ENCODE measurements at places on chromosomes 5 and 9.

GRCh38 chr9:11966786-11967185, 726.4 kb upstream of the TYRP1 start:
- DNase-seq, result no peak

DNA sequence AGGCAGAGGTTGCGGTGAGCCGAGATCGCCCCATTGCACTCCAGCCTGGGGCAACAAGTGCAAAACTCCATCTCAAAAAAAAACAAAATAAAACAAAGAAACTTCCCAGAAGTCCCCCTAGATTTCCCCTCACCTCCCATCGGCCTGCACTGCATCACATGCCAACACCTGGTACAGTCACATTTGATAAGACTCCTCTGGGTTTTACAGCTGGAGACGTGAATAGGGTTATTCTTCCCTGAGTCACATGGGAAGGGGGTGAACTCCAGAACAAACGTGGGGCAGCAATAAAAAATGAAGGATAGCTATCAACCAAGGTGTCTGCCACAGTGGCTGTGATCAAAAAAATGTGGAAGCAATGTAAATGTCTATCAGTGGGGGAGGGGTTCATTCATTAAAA, 26.0 kb downstream of the SPRY4 start:
- DNase-seq, result no peak

DNA sequence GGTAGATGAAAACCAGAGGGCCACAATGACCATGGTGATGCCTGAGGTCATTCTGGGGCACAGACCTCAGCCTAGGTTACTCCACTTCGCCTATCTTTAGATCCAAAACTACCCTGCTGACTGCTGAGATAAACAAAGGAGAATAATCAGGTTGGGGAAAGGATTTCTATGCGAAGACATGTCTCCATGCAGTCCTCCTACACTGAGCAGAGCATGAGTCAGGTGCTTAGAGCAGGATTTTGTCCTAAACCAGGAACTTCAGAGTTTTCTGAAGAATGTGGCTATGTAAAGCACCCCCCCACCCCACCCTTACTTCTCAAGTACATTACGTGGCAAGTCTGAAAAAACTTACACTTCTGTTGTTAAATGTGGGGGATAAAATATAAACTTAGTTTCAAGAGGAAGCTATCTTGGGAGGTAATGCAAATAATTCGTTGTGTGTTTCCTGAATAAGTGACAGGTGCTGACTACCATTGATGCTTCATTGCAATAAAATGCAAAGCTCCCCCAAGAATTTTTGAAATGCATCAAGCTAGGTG, 19.4 kb downstream of the PDCD1LG2 start:
- DNase-seq, result no peak

DNA sequence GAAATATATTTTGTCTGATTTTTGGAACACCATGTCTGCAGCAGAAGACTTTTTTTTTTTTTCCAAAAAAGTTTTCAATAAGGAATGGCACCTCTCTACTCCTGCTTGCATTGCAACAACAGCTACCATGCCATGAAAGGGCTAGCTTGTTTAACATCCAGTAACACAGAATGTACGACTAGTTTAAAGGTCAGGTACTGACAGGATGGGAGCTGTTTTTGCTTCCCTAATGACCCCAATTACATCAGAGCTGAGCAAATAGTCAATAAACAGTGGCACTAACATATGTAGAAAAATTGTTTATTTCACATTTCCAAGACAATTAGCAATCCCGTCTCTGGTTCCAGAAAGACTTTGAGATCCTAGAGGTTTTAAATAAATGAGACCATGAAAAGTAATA, 693.8 kb downstream of the NR2F1-AS1 start:
- DNase-seq, result no peak

- no peak for DNase-seq
These were observed 169.3 kb downstream of the DCP2 start for GRCh38 chr5:113145757-113146387.

DNA sequence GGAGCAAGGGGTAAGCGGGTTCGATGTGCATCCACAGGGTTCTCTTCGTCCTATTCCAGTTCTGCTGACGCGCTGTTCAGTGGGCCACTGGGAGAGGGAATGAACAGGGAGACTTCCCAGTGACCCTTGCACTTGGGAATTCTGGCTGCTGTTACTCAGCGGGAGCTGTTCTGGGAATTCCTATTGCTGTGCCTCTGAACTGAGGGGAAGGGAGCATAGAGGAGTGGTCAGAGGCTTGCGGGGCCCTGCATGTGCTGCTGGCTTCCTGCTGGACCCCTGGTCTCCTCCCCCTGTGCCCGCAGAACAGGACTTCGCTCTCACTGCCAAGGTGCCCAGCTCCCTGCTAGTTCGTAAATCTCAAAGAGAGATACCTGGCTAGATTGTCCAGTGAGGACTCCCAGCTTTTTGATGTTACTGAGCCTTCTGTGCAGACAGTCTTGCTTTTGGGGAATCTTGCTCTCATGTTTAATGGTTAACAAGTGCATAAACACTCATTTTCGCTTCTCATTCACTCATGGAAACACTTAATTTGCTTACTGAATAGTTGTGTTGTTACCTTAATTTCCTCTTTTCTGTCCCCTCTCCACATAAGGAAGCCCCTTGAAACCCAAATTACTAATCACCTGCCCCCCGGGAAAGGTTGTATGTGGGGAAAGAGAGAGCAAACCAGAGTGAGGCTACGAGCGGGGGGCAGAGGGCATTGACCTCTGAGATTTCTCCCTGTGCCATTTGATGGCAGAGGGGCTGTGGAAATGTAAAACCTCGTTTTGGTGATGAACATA, 5.9 kb downstream of the TRIO start:
- no peak for DNase-seq

DNA sequence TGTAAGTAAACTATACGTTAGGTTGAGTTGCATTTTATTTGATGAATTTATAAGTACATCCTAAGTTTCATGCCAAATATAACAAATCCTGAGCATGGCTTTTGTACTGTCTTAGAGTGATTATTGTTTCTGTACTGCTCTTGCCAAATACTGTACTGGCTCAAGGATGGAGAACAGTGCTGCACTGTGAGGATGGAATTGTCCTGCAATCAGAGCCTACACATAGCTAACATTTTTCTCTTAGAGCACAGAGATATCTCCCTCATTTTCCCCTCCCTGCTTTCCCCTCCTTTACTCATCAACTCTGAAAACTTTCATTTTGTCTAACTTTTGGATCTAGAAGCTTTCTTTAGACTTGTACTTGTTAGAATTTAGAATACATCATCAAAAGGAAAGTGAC, 28.3 kb downstream of the LRRC70 start:
- no peak for DNase-seq

- DNase-seq, result no peak
These were observed 10.6 kb downstream of the TAS2R1 start for GRCh38 chr5:9619331-9620092.
